ENCODE measurements at places on chromosomes 16 and 17.
A peak's percentile ranks its signal among the peaks of the same experiment; 100 is the strongest.

- no peak for DNase-seq
These were observed 52.6 kb downstream of the PGS1 start for GRCh38 chr17:78430892-78431691.

GRCh38 chr16:77882358-77882757 is 94.0 kb downstream of the VAT1L start:
- no peak for DNase-seq

- DNase-seq: peak; percentile 20
These were observed 1.4 kb downstream of the BBS2 start for GRCh38 chr16:56518425-56518824.

- peak; percentile 35 for DNase-seq
These were observed 128.2 kb upstream of the COX10 start for GRCh38 chr17:13940858-13941665.

Data from mammary epithelial cell (primary cell).